ENCODE measurements at places on chromosomes 1 and 21. TPM values are rescaled to one million over a fixed set of nuclear protein-coding genes. Genes with fewer than 3 reads are reported as not detected.

- no peak for DNase-seq
These were observed 323.3 kb downstream of the KCTD3 start for GRCh38 chr1:215890438-215890837.

DNA sequence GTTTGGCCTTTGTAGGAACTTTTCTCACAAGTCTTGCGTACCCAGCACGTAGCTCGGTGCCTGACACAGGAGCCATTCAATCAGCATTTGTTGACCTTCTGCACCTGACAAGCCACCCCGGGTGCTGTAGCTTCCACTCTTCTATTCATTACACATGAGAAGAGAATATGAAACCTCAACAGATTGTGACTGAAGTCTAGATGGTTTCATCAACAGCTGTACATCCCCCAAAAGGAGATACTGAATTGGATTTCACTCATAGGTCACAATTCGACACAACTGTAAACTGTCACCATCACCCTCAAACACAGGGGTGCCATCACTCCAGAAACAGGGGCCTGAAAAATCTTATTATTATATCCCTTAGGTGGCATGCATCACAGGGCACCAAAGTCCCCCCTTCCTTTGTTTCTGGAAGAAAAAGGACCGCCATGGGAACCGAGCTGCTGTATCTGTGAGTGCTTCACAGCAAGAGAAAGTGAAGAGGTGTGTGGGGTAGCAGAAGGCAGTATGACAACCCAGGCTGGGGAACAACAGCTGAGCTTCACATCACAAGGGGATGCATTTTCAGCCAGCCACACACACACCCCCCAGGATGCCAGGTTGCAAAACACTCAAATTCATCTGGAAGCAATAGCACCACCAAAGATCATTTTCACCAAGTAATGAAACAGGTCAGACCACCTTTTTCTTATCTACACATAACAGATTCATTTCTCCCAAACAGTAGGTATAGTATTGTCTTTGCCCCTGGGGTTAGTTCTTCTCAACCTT, 225.7 kb downstream of the TOMM20 start:
- DNase-seq, result no peak

The CCDC27 gene
- total RNA-seq, result not detected

DNA sequence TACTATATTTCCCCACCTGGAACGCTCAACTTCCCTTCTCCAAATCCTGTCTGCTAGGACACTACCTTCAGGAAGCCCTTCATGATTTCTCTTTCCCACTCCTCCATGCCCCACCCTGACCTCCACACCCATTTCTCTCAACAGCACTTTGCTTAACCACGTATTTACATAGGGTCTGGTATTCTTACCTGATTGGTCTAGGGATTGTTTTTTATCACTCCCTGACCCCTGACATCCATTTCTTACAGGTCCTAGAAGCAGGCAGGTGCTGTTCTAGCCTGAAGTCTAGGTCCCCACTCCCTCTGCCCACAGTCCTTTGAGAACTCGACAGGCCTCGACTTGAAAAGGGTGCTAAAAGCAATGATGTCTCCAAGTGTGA, 47.5 kb downstream of the DMAP1 start:
- no peak for DNase-seq

GRCh38 chr1:204102739-204103430, 30.0 kb downstream of the SOX13 start:
- DNase-seq, result peak; percentile 79

DNA sequence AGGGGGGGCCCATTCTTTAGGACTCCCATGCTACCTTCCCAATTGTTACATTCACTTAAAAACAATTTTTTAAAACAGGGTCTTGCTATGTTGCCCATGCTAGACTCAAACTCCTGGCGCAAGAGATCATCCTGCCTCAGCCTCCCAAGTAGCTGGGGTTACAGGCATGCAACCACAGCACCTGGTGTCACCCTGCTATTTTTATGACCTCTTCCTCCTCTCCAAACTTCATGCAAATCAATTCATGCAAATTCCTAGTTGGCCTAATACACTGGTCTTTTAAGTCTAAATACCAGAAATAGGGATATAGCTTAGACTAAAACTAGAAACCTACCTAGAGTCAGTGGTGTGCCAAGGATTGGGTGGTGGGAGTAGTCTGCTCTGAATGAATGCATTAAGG, 30.1 kb downstream of the CDKN2C start:
- no peak for DNase-seq

GRCh38 chr21:34996304-34997101, 52.6 kb downstream of the RUNX1 start:
- DNase-seq, result no peak

DNA sequence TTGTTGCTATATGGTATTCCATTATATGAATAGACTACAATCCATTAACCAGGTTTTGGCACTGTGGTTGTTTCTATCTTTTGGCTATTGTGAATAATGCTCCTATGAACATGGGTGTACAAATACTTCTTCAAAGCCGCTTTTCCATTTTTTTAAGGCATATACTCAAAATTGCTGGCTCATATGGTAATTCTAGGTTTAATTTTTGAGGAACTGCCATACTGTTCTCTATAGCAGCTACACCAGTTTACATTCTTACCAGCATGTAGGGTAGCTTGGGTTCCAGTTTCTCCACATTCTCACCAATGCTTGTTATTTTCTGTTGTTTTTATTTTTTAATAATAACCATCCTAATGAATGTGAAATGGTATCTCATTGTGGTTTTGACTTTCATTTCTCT, 19.9 kb upstream of the AGO1 start:
- no peak for DNase-seq

DNA sequence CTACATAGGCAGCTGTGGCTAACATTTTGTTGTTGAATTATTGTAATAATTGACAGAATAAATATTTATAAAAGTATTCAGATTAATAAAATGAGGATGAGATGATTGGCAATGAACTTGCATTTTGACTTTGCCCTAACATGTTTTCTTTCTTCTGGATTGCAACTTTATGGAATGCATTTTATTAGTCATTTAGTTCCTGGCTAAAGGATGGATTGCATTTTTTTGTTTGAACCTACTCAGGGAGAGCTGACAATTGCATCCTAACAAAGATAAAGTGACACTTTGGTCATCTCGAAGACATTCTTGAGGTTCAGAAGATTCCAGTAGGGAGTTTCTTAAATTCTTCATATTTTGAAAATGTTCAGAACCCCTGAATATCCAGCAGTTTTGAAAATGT, 37.5 kb downstream of the PGM1 start:
- no peak for DNase-seq

DNA sequence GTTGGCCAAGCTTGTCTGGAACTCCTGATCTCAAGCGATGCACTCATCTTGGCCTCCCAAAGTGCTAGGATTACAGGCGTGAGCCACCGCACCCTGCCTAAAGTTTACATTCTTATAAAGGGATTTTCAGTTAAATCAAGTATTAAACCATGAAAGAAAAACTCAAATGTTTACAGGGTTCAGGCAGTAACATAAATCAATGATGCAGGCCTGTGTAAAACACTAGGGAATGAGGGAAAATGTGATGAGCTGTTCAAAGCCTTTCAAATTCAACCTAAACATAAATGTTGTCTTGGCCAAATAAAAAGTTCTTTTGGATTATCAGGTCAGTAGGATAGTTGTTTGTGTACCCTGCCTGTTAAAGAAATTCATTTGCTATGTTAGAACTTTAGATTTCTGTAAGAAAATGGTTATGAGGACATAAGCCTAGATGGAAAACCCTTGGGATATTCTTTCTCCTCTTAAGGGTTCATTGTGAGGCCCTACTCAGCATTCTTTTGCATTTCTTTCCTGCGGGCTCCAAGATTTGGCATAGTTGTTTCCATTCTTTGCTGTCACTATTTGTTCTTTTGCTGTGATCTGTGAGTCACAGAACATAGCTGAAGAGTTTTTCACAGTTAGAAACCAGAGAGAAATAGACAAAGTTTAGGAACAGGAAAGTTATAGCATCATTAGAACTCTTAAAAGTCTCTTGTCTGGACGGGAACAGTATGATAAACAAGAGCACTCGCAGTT, 8.9 kb upstream of the ZRANB2 start:
- DNase-seq, result peak; percentile 13

GRCh38 chr1:200359610-200360163, 50.1 kb downstream of the ZNF281 start:
- peak; percentile 57 for DNase-seq

DNA sequence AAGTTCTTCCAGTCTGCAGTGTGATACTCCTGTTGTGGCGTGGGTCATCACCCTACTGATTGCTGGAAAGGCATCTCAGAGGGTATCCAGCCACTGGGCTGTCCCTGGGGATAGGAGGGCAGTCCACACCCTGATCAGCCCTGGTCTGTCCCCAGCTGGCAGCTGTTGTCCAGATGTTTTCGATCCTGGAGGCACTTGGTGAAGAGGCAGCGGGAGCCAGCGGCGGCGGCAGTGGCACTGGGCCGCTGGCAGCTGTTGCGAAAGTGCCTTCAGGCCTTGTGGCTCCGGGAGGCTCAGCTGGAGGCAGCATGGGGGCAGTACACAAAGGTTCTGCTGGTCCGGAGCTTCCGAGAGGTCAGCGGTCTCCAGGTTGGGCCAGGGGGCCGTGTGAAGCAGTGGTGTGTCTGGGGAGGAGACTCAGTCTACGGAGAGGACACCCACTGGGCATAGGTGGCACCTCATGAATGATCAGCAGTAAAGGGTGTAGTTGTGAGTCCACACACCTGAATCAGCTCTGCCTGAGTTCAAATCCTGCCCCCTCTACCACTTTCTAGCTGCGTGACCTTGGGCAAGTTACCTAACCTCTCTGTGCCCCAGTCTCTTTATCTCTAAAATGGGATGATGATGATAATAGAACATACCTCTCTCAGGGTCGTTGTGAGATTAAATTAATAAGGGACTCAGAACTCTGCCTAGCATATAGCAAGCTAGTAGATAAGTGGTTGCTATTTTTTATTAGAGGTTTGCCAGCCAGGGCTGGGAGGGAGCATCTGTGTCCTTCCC, 6.1 kb downstream of the C1orf167 start:
- DNase-seq, result no peak

GRCh38 chr1:239930686-239931262, 160.9 kb upstream of the FMN2 start:
- peak; percentile 61 for DNase-seq

The OR2M3 gene
- not detected for total RNA-seq

- no peak for DNase-seq
These were observed 40.3 kb downstream of the CFHR5 start for GRCh38 chr1:197017558-197018146.

The ADORA3 gene
- total RNA-seq, result not detected

The MRAP gene
- total RNA-seq, result not detected

DNA sequence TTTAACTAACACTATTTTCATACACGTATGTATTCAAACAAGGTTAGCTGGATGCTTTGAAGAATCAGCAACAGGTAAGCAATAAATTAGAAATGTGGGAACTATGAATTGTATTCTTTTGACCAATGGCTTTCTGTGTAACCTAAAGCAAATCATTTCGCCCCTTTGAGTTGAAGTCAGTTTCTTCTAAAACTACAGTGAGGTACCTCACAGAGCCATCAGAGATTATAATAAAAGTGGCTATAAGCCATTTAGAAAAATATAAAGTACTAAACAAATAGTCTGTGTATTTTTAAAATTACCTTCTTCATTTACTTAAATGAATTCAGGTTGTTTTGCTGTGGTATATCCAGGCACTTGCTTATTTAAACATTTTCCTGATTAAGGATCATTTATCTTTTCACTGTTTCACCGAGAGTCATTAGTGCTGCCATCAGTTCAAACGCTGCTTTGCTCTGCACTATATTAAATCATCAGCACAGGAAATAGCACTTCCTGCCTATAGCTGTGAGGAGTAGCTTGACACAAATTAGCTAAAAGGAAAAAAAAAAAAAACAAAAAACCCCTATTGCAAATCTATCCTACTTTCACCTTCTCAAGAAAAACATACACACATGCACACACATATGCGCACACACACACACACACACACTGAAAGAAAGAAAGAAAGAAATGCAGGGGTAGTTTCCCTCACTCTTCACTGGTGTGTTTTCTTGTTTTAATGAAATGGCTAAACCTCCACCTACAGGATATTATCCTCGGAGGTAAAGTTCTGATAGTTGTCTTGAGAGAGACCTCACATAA, 39.8 kb upstream of the C1orf105 start:
- no peak for DNase-seq

DNA sequence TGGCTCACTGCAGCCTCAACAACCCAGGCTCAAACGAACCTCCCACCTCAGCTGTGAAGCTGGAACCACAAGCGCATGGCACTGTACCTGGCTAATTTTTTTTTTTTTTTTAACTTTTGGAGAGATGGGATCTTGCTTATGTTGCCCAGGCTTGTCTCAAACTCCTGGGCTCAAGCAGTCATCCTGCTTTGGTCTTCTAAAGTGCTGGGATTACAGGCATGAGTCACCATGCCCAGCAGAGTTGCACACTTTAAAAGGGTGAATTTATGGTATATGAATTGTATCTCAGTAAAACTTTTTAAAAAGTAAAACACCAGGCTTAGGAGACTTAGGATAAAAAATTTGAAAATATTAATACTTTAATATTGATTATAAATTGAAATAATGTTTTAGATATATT, 99.1 kb downstream of the CLEC20A start:
- peak; percentile 84 for DNase-seq

DNA sequence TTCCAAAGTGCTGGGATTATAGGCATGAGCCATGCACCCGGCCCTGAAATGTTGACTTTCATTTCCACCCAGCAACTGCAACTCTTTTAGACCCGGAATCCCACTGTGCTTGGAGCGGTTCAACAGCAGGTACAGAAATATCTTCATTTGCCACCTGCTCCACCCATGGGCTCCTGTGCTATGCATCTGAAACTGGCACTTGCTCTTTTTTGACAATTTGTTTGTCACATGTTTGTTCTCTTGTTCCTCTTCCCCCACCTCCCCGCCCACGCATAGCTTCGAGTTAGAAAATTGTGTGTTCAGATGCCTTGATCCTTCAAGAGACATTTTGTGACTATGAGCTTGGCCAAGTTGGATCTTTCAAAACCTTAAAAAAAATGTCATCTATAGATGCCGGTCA, 2.4 kb upstream of the IFNLR1 start:
- DNase-seq, result no peak

GRCh38 chr1:210360852-210361477, 32.3 kb downstream of the HHAT start:
- DNase-seq, result peak; percentile 76

The LMX1A gene
- not detected for total RNA-seq

DNA sequence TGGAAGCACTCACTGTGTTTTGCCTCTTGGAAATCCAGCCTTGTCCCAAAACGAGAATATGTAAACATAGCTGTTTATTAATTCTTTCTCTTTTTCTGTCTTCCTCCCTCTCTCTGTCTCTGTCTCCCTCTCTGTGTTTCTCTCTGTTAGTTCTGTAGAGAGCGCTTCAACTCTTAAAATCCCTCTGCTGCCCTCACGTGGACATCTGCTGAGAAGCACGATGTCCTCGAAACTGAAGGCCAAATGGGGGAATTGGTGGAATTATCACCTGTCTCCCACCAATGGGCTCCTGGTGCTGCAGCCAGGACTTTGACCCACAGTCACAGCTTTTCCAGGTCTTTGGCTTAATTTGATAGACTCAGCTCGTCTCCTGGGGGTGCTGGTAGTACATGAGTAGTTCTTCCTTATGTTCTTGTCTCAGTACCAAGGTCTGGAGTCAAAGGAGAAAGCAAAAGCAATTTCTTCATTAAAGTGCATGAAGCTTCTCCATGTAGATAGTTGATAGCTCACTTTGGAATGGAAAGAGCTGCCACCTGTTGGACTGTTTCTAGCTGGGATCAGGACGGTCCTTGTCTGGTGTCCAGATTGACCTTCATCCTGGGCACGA, 5.5 kb upstream of the GBP6 start:
- peak; percentile 81 for DNase-seq

- no peak for DNase-seq
These were observed 23.5 kb upstream of the TSPEAR start for GRCh38 chr21:44734841-44735240.

Data from MCF 10A (cell line).